ENCODE measurements at places on chromosomes 4 and X. TPM values are rescaled to one million over a fixed set of nuclear protein-coding genes. Genes with fewer than 3 reads are reported as not detected.
A peak's percentile ranks its signal among the peaks of the same experiment; 100 is the strongest.

DNA sequence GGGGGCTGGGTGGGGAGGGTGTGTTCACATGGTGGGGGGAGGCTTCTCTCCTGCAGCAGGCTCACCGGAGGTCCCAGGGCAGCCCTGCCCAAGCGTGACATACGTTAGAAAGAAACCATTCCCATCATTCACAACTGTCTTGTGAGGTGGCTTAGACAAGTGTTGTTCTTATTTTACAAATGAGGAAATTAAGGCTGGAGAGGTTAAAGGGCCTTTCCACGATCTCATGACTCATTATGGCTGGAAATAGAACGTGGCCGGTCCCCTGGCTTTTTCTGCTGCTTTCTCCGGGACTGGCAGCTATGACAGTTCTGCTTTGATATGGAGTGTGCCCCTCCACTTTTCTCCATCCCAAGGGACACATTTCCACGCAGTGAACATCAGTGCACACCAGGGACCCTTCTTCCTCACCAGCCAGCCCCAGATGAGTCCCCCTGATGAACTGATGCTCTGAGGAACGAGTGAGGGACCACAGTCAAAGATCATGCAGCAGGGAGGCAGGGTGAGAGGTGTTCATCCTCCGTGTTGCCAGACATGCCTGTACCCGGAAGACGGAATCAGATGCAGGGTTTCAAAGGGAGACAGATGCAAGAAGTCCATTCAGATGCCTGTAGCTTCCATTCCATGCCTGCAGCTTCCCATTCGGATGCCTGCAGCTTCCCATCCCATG, 64.0 kb upstream of the ACSL1 start:
- DNase-seq, result no peak

GRCh38 chr4:163681208-163681821, 186.8 kb downstream of the TMA16 start:
- DNase-seq, result no peak

- DNase-seq, result no peak
Measured at GRCh38 chr4:54378461-54378860, 149.4 kb downstream of the PDGFRA start.

DNA sequence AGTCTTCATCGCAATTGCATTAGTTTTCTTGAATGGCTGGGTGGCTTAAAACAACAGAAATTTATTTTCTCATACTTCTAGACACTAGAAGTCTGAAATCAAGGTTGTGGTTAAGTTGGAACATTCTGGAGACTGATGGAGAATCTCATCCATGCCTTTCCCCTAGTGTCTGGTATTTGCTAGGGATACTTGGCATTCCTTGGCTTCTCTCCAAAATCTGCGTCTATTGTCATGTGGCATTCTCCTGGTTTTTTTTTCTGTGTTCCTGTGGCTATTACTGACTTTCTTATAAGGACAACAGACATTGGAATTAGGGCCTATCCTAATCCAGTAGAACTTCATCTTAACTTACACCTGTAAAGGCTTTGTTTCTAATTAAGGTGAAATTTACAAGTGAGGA, 272.8 kb upstream of the EPHA5 start:
- no peak for DNase-seq

- no peak for DNase-seq
Measured at GRCh38 chr4:126778348-126778747, 854.4 kb upstream of the INTU start.

- no peak for DNase-seq
Measured at GRCh38 chrX:31894152-31894551, 822.3 kb upstream of the FTHL17 start.

DNA sequence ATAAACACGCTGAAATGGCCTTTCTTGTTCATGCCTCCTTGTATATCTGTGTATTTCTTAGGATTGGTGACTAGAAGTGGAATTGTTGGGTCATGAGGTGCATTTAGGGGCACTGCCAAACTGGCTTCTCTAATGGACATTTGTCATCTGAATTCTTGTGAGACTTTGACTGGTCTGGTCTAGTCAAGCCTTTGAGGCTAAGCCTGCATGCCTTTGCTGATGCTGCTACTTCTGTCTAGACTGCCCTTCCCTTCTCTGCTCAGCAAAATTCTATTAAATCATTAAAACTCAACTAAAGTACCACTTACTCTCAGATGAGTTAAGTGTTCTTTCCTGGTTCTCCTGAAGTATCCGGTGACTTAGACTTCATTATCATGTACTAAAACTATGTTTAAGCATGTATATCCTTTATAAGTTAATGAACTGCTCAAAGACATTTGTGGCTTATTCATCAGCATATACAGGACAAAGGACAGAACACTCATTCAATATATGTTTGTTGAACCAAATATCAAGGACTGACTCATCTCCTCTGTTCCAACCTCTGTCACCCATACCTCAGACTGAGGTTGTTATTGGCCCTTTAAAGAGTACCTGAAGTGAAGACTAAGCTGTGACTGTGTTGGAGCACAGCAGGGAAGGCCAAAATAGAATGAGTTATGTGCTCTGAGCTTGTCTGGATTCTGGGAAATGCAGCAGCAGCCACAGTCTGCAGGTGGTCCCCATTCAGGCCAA, 9.0 kb downstream of the TCEAL1 start:
- no peak for DNase-seq

DNA sequence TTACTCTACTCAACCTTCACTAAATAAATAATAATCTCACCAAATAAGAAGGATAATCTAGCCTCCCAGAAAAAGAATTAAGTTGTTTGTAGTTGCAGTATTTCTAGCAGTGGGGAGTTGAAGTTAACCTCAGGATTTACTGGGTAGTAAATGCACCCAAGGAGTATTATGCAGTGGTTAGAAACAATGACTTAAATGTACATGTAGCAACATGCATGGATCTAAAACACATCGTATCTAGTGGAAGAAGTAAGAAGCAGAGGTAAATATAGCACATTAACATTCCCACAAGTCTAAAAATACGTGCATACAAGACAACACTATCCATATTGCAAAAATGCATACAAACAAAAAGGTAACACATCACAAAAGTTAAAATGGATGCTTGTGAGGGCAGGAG, 44.2 kb upstream of the SMAD1 start:
- no peak for DNase-seq

GRCh38 chrX:9983846-9984245, 16.7 kb downstream of the CLDN34 start:
- DNase-seq, result no peak

DNA sequence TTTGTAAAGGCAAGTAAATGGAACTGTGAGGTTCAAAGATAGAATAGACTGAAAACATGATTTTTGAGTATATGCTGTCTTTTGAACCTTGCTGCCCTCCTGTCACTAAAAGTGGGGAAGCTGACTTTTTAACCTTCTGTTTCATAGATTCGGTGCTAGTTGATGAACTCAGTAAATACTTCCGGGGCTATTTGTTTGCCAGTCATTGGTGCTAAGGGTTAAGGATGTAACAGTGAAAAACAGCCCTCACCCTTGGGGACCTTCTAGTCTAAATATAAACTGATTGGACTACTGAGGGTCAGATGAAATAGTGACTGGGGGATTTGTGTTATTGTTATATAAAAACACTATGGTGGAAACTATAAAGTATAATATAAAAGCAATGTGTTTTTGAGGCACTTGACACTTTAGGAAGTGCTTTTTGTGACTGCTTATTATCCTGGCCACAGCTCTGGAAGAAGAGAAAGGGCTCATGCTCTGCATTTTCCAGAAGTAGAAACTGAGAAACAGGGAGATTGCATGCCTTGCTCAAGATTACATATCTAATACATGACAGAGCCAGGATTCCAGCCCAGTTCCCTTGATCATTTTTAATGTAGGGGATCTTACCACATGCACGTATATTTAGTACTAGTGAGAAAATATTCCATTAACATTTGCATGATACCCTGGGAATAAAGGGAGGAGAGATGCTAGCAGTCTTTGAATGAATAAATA, 3.9 kb downstream of the BST1 start:
- DNase-seq, result no peak

- no peak for DNase-seq
Measured at GRCh38 chrX:111671668-111672067, 9.3 kb upstream of the ALG13 start.

DNA sequence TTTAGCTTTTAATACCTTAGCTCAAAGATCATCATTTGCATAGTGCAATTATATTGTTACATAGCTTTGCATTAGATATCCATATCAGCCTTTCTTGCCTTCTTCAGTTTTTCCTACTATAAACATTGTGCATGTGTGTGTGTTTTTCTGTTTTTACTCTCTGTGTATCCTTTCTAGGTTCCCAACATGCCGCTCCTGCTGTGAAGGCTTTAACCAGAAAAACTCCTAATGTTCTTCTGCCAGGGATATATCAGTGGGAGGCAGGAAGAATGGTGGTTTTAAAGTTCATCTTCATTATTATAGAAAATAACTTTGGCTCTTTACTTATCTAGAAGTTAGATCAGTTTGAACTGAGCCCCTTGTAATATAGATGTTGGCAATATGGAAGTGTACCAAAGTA, 61.2 kb downstream of the CPE start:
- DNase-seq, result no peak

- DNase-seq, result peak; percentile 92
Measured at GRCh38 chrX:21940356-21940829, at the start of gene SMS. Gene SMS (plus strand): TSS chrX:21940709. CDS start chrX:21940825, 116 bp downstream.

DNA sequence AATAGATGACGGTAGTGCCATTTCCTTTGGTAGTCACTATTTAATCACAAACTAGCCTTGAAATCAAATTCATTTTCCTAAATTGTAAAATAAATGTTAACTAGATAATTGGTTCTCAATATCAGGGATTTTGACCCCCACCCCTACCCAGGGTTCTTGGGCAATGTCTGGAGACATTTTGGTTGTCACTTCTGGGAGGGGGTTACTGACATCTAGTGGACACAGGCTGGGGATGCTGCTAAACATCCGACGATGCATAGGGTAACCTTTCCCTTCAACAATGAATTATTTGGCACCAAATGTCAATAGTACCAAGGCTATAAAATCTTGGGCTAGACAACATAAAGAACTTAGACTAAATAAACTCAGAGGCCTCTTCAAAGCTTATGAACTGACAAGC, 285.8 kb upstream of the TRPC5 start:
- DNase-seq, result no peak

DNA sequence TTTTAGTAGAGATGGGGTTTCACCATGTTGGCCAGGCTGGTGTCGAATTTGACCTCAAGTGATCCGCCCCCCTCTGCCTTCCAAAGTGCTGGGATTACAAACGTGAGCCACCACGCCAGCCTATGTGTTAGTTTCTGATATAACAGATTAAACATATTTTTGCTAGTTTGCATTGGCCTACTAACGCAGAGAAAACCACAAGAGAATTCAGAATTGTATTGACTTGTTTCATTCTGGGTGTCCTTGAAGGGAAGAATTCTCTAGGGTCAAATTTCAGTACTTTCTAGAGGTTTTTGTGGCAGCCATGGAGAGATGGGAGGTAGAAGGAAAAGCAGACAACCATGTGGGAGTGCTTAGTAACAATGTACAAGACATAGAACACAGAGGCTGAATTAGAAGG, 46.1 kb upstream of the BMPR1B start:
- no peak for DNase-seq

- DNase-seq, result no peak
Measured at GRCh38 chr4:87717276-87718031, 67.4 kb downstream of the DMP1 start.

DNA sequence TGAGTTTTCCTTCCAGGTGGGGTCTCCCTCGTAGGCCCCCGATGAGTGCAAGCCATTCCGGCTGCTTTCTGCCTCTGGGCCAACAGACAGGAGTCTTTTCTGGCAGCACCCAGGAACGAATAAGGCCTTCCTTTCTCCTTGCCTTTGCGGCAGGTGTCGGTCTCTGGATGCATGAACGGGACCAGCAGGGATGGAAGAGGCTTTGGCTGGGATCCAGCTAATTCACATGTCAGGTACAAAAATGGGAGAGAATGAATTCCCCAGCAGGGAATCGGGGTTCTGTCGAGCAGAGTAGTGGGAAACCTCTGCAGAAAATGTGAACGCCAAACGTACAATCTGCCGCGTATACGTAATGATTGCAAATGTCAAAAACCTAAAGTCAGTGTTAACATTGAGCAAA, 146.1 kb upstream of the TBL1X start:
- DNase-seq, result no peak

DNA sequence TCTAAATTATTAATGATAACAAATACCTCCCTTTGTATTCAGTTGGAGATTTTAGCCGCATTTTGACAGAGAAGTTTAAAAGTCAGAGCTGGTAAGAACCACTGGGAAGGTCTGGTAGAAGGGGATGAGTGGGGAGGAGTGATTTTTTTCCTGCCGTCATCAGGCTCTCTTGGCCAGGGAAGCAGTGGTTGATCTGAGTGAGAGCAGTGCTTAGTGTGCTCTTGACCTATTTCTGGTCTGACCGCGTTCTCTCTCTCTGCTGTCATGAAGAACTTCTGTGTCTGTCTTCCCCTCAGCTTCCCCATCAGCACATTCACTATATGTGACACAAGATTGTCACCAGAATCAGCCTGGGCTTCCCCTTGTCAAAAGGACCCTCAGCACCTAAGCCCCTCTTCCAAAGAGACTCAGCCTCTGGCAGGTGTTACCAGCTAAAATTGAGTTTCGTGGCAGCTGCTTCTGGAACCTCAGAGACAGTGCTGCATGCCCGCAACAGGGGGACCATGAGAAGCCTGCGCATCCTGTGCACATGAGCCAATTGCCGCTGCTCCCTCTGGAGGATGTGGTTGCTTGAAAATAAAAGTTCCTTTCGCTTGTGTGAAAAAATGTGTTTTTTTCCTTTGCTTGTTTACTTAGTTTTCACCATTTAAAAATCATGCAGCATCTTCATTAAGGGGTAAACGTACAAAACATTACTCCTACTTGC, 268.9 kb downstream of the C4orf33 start:
- DNase-seq, result no peak

ALPK1 gene
- total RNA-seq, result 29.0 TPM

AKAP14 gene
- total RNA-seq, result not detected

GABRE gene
- 167 TPM for total RNA-seq

ESX1 gene
- not detected for total RNA-seq

CSAG3 gene
- total RNA-seq, result not detected

FAM9B gene
- not detected for total RNA-seq

C4orf36 gene
- total RNA-seq, result 1.2 TPM

HPSE gene
- 7.4 TPM for total RNA-seq

SMIM31 gene
- not detected for total RNA-seq

SLITRK4 gene
- total RNA-seq, result 1.5 TPM
